ENCODE measurements at places on chromosomes 5 and 9.

- no peak for DNase-seq
These were observed 86.0 kb downstream of the UHRF2 start for GRCh38 chr9:6498982-6499381.

DNA sequence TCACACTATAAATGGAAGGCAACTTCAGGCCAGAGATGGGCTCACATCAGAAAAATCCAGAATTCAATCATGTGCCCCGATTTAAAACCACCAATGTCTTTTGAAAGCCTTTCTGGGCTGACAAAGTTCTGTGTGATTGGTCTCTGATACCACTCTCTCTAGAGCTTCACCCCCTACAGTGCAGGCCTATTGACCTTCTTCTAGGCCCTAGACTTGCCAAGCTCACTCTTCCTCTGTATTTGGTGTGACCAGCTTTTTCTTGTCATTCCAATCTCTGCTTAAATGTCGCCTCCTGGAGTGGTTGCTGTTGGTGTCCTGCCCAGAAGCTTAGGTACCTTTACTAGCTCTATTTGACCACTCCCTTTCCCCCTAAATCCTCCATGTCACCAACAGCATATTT lies 78.7 kb downstream of the GCNT4 start:
- DNase-seq = no peak

DNA sequence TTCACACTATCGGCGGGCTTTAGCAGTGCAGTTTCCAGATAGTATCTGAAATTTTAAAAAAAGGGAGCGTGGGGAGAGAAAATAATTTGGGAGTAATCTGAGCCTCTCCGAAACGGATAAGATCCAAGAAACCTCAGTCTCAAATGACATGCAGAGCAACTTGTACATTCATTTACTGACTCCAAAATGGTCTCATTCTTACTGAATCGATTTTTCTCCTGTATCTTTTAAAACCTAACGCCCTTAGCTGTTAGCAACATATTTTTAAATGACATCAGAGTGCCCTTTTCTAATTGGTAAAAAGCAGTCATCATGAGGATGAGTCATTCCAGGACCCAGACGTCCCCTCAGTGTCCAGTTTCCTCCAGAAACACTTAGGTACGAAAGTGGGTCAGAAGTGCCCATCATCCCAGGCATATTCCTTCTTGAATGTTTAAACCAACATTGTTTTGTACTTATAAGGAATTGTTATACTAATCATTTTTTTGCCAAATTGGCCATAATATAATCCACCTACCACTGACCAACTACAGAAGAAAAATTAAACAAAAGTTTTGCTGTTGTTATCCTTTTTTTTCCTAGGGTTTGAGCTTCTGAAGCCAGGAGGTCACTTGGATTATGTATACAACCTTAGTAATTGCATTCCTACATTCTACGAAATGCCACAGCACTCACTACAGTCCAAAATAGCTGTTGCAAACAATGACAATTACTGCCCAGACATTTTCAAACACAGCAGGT lies 354.4 kb downstream of the ADAMTS6 start:
- no peak for DNase-seq

DNA sequence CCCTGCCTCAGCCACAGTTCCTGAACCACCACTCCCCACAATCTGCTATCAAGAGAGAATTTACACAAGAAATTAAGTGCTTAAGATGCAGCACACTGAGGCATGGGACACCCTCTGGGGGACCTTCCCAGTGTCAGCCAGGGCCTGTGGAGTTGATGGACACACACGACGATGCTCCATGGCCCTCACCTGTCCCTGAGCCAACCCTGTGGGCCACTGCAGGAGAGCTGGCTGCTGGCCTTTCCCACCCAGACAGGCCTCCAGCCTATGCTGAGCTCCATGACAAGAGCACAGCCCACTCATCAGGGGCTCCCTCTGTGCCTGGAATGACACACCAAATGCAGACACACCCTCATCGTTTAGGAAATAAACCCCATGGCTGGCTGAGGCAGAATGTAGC lies 124.6 kb downstream of the ADAMTS16 start:
- no peak for DNase-seq

- no peak for DNase-seq
These were observed 5.0 kb downstream of the ZNF189 start for GRCh38 chr9:101403516-101404285.

DNA sequence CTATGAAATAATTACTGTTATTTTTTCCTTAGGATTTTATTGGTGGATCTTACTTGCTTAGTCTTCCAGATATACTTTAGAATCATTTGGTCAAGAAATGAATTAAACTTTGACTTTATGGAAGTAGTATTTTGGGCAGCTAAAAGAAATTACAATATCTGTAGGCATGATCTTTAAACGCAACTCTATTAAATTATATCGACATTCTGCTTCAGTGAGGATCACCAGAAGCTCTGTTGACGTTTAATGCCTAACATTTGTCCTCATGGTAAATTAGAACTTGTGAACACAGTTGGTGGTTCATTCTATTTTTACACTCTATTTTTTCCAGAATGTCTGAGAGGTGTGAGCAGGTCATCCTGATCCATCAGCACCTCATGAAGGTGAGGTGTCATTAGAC lies 211.6 kb downstream of the TMEM167A start:
- no peak for DNase-seq

DNA sequence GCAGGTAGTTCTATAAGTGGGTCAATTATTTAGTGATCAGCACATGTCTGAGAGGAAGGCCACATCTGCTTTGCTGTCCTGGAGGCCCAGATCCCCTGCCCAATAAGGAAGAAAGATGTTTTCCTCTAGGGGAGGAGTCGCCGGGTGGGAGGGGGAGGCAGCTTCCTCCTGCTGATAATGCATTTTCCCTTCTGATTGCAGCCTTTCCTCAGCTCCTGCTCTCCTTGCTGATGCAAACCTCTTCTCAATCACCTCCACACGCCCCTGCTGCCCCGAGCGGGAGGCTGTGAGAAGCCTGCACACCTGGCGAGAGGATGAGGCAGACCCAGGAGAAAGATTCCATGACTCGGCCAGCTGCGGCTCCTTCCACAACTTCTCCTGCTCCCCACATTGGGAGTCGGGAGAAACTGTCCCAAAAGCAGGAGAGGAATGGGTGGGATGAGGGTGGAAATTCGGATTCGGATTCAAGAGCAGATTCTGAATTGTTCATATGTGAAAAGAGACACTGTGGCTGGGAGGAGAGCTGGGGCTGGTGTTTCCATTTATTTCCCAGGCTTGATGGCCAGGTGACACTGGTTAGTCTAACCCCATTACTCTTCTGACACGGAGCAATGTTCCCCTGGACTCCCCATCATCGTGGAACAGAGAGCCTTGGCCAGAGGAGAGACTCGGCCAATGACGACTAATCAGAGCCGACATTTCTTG lies 6.8 kb upstream of the NTNG2 start:
- no peak for DNase-seq

GRCh38 chr9:35675732-35676392 lies 2.1 kb downstream of the CA9 start:
- no peak for DNase-seq

- no peak for DNase-seq
These were observed 157.2 kb upstream of the RETREG1 start for GRCh38 chr5:16773991-16774390.

DNA sequence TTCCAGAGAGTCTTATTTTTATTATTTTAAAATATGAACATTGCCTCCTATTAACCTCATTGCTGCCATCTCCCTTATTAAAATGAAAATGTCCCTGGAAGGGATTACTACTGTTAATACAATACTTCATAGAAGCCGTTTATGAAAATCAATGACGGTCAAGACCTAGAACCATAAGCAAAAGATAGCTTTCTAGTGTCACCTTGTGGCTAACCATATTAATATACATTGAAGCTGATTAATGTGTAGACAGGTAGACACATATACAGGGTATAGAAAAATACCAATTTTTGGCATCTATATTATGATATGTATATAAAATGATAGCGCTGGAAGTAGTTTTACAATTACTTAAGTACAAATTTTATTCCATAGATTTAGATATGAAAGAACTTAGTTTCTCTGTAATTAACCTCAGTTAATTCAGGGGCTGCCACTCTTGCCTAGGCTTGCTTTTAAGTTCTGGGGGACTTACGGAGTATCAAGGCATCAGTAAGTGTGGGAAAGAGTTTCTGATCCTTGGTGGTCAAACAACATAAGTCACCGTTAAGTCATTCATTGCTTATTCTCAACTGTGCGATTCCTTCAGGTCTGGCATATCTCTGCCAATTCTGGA lies 2.5 kb upstream of the YTHDC2 start:
- DNase-seq = no peak

GRCh38 chr9:128142596-128142995 lies 6.7 kb upstream of the LCN2 start:
- DNase-seq = no peak

- DNase-seq = no peak
These were observed 458 bp downstream of the PRSS3 start for GRCh38 chr9:33795819-33796218.

GRCh38 chr9:128136816-128137793 lies 9.6 kb upstream of the PTGES2 start:
- no peak for DNase-seq

GRCh38 chr5:111748304-111748763 lies 8.7 kb downstream of the NREP start:
- DNase-seq = peak; percentile 66

GRCh38 chr5:79030663-79031484 lies 38.6 kb downstream of the DMGDH start:
- no peak for DNase-seq

- DNase-seq = peak; percentile 27
These were observed 248.1 kb downstream of the CETN3 start for GRCh38 chr5:90161414-90161813.

GRCh38 chr5:61805101-61805500 lies 473.0 kb downstream of the ZSWIM6 start:
- DNase-seq = no peak

DNA sequence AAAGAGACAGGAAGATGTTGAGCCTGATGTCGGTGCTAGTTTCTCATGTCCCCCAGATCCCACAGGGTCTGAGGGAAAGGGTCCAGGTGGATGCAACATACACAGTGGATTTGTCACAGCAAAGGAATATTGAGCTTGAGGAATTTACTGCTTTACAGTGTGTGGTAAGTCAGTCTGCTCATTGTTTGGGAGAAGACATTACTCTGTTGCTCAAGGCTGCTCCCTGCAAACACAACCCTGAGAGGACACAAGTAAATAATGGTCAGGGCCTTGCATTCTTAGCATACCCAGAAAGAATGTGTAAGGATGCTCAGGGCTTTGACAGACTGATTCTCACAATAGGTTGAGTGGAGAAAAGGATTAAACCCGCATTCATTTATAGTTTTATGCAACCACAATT lies 7.3 kb upstream of the MAN2A1 start:
- no peak for DNase-seq

- no peak for DNase-seq
These were observed 604.0 kb downstream of the ISL1 start for GRCh38 chr5:51987239-51987638.

DNA sequence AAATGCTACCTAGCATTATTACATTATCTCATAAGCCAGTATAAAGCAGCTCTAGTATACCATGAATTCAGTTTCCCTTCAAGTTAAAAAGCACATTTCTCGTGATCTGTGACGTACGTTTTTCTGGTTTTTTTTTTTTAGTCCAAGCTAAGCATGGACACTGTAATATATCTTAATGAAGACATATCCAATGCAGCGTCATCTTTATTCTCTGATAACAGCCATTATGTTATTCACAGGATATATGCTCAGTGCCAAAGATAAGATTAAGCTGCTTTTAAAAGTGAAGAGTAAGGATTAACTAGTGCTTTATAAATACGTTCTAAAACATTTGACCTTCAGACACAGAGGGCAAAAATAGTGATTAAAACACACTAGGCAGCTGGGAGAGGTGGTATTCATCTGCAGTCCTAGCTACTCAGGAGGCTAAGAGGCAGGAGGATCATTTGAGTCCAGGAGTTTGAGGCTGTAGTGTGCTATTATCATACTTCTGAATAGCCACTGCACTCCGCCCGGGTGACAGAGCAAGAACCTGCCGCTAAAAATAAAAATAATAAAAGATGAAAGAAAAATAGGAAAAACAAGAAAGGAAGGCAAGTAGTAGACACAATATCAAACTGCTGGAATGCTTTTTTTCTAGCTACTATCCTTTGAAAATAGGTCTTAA lies 7.7 kb downstream of the CSNK1A1 start:
- DNase-seq = no peak

GRCh38 chr9:63859475-63860215 lies 1425.4 kb downstream of the FOXD4L5 start:
- no peak for DNase-seq

- DNase-seq = no peak
These were observed 178.3 kb downstream of the HSPA4 start for GRCh38 chr5:133229931-133230664.

- DNase-seq = no peak
These were observed 76.0 kb downstream of the ARL15 start for GRCh38 chr5:54234304-54234933.

DNA sequence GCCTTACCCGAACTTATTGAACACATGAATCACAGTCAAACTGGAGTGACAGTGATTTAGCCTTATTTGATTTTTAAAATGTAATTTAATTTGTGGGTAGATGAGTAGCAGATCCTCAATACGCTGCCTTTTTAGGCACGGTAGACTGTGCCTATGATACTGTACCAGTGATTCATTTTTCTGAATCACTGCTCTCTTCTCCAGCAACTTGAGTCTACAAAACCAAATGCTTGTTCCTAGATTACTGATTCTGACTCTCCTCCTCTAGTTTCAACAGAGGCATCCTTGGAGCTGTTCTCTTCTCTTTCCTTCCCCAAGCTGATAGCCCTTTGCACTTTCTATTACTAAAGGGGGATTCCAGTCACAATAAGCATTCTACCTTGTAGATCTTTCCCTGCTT lies 94.3 kb upstream of the IL7R start:
- DNase-seq = no peak

- no peak for DNase-seq
These were observed 88.0 kb upstream of the RAPGEF1 start for GRCh38 chr9:131827821-131828369.

- DNase-seq = no peak
These were observed 3.8 kb downstream of the RANBP17 start for GRCh38 chr5:170865622-170866021.

DNA sequence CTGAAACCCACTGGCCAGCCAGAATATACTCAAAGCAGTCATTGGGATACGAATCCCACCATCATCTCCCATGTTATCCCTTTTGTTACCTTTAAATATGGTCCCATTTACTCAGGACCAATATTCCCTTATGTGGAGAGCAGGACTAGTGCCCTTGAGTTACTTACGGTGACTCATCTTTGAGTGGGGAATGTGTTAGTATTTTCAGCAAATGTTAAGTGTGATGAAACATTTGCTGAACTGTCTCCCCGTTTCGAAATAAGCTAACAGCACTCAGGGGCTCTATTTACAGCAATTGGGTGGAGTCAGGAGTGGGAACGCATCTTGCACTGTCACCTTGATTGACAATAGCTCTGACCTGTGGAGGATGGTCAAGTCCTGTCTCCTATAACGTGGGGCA lies 67.4 kb downstream of the CTSL start:
- no peak for DNase-seq

DNA sequence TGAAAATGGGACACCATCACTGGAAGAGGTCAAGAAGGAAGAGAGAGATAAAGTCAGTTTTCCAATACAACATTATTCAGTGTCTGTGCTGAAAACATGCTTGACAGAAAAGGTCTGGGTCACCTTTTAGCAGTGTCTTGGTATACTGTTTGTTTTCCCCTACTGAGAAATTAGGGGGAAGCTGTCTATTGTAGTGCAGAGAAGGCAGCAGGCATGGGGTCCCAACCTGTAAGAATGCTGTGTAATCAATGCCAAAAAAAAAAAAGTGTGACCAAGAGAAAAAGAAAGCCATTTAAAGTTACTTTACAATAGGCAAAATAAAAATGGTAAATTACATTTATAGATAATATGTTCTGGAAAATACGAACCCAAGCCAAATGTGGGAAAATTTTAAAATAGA lies 139.3 kb downstream of the RAB3C start:
- no peak for DNase-seq

- no peak for DNase-seq
These were observed 52.3 kb upstream of the PTPDC1 start for GRCh38 chr9:94031946-94032345.
